ENCODE measurements at places on chromosomes 6 and 20. TPM values are rescaled to one million over a fixed set of nuclear protein-coding genes. Genes with fewer than 3 reads are reported as not detected.

- DNase-seq = no peak
Measured at GRCh38 chr6:130675072-130675471, 152.1 kb upstream of the SMLR1 start.

DNA sequence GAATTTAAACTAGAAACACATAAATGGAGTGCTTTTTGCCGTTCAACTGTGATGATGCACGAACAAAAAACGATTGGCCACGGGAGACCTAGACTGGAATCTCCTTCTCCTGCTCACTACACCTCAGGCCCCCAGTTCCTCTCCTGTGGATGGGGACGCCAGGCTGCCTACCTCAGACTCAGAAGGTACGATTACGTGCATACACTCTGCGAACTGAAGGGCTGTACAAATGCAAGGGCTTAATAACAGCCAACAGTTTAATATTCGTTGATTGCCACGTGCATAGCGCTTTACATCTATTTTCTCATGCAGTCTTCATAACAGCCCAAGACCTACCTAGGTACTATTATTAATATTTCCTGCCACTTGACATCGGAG, 495 bp upstream of the ARMC2 start:
- DNase-seq = no peak

GRCh38 chr6:41358503-41358902, 23.1 kb downstream of the NCR2 start:
- no peak for DNase-seq

GRCh38 chr6:6331946-6332601, 11.6 kb upstream of the F13A1 start:
- no peak for DNase-seq

DNA sequence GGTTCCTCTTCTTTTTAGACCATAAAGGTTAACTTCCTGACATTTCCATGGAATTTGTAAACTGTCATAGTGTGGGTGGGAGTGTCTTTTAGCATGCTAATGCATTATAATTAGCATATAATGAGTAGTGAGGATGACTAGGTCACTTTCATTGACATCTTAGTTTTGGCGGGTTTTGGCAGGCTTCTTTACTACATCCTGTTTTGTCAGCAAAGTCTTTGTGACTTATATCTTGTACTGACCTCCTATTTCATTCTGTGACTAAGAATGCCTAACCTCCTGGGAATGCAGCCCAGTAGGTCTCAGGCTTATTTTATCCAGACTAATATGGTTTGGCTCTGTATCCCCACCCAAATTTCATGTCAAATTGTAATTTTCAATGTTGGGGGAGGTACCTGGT, 149.6 kb upstream of the SYNCRIP start:
- DNase-seq = no peak

- DNase-seq = no peak
Measured at GRCh38 chr20:11080010-11080409, 406.2 kb upstream of the JAG1 start.

DNA sequence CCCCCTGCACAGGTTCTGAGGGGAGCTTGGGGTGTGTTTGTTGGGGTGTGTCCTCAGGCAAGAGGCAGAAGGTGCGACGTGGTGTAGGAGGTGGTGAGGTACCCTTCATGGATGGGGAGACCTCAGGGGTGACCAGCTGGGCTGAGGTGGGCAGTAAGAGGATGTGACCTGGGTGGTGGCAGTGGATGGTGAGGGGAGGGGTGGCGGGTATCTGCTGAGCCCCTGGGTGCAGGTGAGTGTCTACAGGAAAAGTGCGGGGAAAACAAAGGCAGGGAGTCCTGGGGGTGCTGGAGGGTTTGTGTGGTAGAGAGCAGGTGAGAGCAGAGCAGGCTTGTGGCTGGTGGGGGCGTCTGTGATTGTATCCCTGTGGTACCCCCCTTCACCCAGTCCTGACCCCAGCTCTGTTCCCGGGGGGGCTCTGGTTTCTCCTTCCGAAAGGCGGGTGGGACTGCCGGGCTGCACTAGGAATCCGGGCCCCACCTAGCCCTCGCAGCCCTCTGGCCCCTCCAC, 631 bp downstream of the RAET1L start:
- no peak for DNase-seq

DNA sequence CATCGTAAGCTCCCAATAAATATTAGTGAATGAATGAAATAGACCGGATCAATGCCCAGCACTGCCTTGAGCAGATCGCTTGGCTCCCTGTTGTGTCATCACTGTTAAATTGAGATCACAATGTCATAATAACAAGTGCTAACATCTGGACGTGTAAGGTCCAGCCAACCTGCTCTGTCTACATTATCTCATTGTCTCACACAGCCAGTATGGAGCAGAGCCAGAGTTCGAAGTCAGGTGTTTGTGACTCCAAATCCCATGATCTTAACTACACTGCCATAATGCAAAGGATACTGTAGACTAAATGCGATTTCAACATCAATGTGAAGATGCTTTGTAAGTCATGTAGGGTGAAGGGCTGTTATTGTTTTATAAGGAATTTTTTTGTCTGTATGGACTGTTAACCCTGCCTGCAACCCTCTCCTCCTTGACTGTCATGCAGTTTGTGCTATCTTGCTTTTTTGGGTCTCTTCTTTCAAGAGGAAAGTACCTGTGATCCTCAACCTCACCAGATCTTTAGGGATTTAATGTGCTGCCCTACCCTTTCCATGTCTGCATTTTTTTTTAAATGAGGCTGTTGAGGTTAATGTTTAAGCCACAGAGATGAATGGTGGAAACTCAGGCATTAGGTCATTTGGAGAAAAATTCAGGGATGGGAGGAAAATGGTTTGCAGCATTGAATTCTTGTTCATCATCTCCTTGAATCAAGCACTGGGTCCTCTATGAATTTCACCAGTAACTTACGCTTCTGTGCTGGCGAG, 49.0 kb upstream of the OCSTAMP start:
- no peak for DNase-seq

DNA sequence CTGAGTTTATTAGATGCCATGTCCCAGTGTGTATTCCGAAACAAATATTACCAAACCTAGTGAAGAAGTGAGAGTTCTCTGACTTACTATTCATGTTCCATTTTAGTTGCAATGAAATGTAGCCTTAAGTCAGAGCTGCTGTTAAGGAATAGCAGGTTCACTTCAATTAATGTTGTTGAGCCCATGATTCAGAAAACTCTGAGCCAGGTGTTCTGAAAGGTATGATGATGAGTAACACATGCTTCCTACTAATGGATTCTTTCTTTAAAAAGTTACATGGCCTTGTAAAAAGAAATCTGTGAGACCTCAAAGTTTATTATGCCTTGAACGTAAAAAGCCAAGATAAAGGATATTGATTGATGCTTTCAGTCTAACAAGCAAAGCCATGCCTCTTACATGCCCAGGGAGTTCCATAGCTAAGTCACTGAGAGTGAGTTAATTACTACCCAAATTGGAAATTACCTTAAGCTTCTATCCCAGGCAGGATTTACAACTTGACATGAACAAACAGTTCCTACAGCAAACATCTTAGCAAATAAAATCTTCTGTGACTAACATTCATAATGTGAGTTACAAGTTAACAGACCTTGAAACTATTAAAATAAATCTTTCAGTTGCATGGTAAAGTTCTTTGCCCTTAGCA, 122.9 kb downstream of the AKAP7 start:
- no peak for DNase-seq

DNA sequence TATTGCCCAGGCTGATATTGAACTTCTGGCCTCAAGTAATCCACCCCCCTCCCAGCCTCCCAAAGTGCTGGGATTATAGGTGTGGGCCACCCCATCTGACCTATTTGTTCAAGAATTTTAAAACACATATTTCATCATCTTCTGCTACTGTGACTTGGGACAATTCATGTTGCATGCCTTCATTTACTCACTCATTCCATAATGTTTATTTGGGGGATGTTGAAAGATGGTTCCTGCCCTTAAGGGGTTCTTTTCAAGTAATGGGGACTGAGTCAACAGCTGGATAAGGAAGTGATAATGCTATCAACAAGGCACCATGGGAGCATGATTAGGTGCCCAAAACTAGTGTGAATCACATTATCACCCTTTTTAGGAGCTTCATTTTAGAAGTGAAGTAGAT, 62.0 kb downstream of the CRYBG1 start:
- DNase-seq = no peak

DNA sequence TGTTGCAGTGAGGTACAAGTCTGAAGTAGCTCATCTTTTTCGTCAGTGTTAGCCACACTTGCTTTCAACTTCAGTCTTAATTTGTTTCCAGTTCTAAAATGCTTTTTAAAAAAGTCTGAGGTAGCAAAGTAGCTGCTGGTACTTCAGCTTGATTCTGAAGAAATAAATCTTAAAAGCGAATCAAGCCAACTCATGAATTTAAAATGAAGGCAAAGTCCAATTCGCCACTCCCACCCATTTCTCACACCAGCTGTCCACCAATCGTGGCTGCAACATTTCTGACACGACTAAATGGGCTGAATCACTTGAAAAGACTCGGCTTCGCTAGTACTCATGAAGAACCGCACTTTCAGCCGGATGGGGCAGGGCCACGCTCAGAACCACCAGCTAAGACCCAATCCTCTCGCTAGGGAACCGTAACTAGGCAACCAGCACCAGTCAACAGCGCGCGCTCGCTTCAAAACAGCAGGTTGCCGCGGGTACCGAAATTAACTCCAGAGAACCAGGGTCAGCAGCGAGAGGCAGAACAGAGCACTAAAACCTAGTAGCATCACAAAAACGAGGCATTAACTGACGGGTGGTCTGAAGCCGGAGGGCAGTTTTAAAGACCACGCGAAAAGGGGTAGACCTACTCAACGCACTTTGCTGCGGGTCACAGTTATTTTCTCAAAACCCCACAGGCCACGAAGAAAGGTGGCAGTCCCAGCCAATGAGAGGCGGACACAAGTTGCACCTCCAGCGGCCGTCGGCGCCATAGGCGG, 900 bp downstream of the BCLAF1 start:
- peak; percentile 77 for DNase-seq

- no peak for DNase-seq
Measured at GRCh38 chr6:119067091-119067490, 11.4 kb downstream of the FAM184A start.

Gene HMGCLL1
- polyA plus RNA-seq = 7.1 TPM

DNA sequence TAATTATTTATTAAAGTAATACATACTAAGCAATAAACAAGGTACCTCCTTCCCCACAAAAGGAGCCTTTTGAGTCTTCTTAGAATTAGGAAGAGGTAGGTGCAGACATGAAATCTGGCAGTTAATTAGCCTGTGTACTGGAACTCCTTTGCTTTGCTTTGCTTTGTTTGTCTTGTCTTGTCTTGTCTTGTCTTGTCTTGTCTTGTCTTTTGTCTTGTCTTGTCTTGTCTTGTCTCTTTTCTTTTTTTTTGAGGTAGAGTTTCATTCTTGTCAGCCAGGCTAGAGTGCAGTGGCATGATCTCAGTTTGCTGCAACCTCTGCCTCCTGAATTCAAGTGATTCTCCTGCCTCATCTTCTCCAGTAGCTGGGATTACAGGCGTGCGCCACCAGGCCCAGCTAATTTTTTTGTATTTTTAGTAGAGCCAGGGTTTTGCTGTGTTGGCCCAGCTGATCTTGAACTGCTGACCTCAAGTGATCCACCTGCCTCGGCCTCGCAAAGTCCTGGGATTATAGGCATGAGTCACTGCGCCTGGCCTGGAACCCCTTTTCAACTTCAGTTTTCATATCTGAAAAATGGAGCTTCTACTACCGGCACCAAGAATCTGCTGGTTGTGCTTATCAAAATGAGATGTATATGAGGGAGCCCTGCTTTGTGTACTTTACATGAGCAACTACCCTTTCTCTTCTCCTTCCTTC, 301.2 kb downstream of the CDKAL1 start:
- DNase-seq = no peak

GRCh38 chr6:4446982-4447381, 311.6 kb upstream of the ECI2 start:
- DNase-seq = no peak

DNA sequence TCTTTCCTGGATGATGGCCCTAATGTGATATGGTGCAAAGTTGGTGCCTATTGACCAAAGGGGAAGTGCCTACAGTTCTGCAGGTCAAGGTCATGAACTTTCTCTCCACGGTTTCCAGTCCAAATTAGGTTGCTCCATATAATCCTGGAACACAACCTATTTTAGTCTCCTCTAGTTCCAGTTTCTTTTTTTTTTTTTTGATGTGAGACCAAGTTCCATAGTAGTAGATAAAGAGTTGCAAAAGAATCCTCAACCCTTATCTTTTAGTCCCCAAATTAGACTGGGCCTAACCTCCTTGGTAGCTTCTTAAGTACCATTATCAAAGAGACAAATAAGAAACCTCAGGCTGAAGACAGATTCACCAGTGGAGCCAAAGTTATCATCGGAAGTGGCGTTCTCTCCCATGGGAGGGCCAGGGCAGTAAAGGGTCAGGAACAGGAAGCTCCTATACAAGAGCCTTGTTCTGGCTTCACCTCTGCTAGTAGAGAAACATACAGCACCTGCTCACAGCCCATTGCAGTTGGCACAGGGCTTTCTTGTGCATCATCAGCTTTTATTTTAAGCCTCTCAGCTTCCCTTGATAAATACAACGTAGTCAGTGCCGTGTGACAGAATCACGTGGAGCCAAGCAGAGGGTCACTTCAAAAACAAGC, 132.2 kb upstream of the RREB1 start:
- DNase-seq = no peak

DNA sequence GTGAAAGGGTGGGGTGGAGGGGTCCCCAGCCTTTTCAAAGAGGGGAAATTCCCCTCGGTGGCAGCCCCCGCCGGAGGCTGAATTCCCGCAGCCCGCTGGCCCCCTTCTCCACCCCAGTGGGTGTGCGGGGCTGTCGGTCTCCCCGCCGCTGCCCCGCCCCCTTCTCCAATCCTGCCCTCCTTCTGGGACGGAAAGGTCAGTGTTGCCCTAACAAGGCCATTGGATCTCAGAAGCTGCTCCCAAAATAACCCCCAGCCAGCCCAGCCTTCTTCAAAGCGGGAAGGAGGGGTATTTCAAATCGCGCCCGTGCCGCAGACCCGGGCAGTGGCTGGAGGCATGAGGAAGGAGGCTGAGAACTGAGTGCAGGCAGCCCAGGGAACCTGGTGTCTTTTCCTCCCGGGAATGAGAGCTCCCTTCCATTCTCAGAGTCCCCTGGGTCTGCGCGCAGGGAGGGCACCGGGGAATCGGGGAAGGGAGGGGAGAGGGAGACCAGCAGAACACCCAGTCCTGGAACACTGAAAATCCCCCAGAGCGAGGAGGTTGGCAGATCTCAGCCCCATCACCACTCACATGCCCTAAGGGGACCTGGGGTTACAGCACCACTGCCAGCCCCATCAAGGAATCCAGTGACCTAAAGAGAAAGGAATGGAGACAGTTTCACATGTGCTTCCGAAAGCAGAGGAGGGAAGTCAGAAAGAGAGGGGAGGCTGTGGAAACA, at the start of gene JPH2:
JPH2 (minus strand) TSS at position 135 of the 718 bp plus-strand sequence. CDS start 483 bp downstream, outside the sequence.
- DNase-seq = no peak

GRCh38 chr20:32608664-32609015, 23.5 kb upstream of the NOL4L start:
- no peak for DNase-seq

DNA sequence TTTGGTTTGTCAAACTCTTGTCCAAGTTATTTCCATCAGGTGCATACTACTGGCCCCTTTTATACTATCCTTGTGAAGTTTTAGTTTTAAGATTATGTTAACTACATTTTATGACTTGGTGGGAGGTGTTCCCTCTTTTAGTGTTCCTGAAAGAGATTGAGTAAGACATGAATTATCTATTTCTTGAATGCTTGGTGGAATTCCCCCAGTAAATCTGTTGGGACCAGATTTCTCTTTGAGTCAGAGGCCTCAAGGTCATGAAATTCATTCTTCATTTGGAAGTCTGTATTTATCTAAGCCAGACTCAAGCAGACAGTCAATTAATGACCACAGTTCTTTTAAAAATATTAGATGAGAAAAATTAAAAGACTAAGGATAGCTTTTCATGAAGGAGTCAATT, 81.3 kb downstream of the MOXD1 start:
- DNase-seq = no peak
